ENCODE measurements at places on chromosomes 16 and 17. TPM values are rescaled to one million over a fixed set of nuclear protein-coding genes. Genes with fewer than 3 reads are reported as not detected.
A peak's percentile ranks its signal among the peaks of the same experiment; 100 is the strongest.

Gene PTGES3L
- 0.30 TPM for total RNA-seq

Gene KRTAP9-3
- total RNA-seq = not detected

Gene C17orf50
- not detected for total RNA-seq

Gene TMC5
- total RNA-seq = not detected

GRCh38 chr17:42405963-42406495 is 17.0 kb downstream of the CAVIN1 start:
- peak; percentile 86 for DNase-seq

- DNase-seq = no peak
Measured at GRCh38 chr17:27345141-27345904, 51.4 kb downstream of the WSB1 start.

GRCh38 chr16:22664561-22664997 is 149.4 kb upstream of the HS3ST2 start:
- DNase-seq = peak; percentile 34

- DNase-seq = no peak
Measured at GRCh38 chr17:38536661-38537060, 69.1 kb downstream of the SRCIN1 start.

DNA sequence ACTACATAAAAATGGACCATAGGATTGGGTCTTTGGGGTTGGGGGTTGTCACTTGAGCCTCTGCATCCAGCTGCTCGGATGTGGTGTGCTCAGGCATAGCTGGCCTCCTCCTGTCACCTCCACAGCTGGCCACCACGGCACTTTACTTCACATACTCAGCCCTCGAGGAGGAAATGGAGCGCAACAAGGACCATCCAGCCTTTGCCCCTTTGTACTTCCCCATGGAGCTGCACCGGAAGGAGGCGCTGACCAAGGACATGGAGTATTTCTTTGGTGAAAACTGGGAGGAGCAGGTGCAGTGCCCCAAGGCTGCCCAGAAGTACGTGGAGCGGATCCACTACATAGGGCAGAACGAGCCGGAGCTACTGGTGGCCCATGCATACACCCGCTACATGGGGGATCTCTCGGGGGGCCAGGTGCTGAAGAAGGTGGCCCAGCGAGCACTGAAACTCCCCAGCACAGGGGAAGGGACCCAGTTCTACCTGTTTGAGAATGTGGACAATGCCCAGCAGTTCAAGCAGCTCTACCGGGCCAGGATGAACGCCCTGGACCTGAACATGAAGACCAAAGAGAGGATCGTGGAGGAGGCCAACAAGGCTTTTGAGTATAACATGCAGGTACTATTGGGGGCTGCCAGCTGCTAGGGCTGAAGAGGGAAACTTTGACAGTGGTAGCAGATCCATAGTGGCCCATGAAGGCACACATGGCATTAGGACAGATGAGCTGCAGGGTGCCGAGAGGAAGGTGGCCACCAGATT is 30.8 kb downstream of the CDIP1 start:
- no peak for DNase-seq

DNA sequence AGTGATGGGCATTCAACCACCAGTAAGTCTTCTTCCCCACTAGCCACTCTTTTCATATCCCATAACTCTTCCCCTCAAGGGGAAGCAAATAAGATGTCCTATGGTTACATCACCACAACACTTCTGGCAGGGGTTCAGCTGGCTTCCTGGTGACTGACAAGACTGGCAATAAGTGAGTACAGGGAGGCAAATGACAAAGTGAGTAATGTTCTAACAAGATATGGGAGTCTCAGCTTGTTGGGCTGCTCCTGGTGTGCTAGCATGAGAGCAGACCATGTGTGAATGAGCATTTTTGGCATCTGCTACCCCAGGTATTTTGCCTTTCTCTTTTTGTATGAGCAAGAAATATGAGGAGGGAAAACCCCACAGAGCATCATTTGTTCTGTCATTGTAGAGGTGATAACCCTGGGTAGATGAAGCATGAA is 9.9 kb downstream of the TMIGD1 start:
- peak; percentile 62 for DNase-seq

DNA sequence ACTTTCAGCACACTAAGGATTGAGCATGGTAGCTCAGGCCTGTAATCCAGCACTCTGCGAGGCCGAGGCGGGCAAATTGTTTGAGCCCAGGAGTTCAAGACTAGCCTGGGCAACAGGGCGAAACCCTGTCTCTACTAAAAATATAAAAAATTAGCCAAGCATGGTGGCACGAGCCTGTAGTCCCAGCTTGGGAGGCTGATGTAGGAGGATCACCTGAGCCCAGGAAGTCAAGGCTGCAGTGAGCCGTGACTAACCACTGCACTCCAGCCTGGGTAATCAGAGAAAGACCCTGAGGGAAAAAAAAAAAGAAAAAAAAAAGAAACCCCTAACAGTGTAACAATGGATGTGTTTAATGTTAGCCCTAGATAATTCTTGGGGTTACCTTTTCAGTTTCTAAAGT is 24.0 kb downstream of the PARN start:
- DNase-seq = no peak
